ENCODE measurements at places on chromosomes 5 and 9.

DNA sequence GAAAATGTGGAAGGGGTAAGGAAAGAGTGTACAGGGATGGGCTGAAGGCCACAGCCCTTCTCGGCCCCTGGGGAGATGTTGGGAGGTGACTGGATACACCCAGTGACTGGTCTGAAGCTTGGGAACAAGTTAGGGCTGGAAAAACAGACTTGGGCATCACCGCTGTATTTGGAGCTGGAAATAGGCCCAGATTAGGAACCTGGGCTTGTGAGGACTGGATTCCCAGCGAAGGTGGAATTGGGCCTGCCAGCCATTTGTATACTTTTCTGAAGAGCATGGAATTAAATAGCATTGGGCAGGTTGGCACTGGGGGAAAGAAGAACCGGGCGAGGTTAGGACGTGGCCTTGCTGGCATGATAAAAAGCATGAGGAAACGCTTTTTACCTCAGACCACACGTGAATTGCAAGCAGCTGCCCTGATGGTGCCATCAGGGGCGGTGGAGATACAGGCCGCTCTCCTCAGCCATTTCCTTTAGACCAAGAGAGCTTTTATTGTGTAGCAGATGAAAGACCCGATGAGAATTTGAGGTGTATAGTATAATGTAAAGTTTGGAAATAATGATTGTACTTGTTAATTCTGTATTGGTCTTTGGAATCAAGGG is 37.8 kb downstream of the OTULIN start:
- no peak for DNase-seq

DNA sequence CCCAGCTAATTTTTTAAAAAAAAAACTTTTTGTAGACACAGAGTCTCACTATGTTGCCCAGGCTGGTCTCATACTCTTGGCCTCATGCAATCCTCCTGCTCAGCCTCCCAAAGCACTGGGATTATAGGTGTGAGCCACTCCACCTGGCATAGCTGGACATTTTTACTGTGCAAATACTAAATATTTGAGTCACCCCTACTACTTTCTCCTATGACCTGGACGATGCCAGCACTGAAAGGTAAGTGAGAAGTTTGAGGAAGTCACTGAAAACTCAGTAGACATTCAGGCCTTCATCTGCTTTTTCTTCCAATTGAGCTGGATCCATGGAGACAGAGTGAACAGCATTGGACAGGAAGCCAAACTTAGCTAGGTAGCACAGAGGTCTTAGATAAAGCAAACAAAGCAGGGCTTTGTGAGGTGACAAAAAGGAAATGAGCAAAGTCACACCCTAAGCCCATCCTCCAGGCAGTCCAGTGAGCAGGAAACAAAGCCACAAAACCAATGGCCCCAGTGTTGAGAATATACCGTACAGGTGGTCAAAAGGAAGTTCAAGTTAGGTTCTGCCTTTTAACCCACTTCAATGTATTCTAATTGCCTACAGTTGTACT is 192.6 kb upstream of the RASA1 start:
- DNase-seq = no peak

DNA sequence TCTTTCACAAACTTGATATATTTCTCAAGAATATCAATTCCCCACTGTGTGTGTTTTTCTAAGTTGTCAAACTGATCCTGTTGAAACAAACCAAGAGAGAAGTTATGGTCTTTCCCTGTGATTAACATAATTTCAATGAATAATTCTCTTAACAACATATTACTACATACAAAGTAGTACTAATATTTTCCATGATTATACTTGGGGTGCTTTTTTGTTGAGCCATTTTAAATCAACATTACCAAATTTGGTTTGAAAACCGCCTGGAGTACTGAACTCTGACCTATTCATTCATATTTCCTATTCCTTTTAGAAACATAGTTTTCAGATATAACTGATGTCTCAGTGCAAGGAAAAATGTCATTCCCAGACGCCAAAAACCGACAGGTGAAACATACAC is 48.1 kb downstream of the FNBP1 start:
- no peak for DNase-seq

DNA sequence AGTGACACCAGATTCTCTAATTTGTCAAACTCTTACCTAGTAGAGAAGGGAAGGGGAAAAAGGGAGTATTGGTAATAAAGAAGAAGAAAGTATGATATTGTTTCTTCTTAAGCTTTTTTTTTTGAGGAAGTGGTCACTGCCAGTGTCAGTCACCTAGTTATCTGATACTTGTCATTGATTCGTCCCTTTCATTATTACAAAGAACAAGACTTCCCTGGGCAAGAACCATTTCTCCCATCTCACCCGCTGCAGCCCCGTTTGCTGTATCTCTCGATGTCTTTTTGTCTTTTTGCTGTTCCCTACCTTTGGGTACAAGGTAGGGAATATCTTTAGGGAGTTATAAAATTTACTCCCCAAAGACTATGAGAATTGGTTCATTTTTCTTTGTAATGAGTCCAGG is 249.0 kb downstream of the ARHGAP26 start:
- DNase-seq = no peak

GRCh38 chr5:120314191-120314590 is 149.9 kb upstream of the PRR16 start:
- DNase-seq = no peak

DNA sequence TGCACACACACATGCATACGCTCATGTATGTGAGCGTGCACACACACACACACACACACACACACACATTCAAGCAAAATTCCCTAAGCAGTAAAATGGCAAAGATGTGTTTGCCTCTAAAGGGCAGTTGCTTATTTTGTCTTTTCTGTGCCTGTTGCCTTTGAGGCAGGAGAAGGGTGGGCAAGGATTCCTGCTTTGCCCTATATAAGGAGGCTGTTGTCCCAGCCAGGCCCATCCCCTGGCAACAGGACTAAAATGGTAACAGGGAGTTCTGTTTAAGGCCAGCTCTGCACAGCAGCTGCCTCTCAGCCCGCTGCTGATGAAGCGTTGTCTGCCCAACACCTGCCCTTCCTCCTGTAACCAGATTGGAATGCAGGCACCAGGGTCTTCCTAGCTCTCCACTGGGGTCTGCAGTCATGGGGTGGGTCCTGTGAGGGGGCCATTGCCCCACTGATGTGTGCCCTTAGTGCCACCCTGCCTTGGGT is 64.4 kb downstream of the PPARGC1B start:
- no peak for DNase-seq

DNA sequence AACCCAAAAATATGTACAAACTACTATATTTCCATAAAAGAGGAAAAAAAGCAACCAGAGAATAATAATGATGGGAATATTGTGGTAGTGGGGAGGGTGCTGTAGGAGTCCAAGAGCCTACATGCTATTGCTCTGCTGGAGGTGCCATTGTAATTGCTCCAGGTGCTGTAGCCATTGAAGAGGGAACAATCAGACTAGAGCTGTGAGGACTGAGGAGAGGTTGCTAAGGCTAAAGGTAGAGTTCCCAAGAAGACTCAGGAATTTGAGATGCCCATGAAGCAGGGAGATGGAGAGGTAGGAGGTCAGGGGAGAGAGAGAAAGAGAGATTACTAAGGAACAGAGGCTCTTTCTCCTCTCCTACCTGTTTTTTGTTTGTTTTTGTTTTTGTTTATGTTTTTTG is 394.0 kb downstream of the DMRTA1 start:
- DNase-seq = no peak

DNA sequence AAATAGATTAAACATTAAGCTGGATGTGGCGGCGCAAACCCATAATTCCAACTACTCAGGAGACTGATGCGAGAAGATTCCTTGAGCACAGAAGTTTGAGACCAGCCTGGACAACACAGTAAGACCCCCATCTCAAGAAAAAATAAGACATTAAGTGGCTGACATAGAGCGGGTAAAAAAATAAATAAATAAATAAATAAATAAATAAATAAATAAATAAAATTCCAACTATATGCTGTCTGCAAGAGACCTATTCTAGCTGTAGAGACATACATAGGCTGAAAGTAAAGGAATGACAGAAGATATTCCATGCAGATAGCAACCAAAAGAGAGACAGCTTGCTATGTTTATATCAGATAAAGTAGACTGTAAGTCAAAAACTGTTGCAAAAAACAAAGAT is 17.4 kb upstream of the SH3TC2 start:
- DNase-seq = no peak

- DNase-seq = peak; percentile 10
Observed at GRCh38 chr5:154945695-154946301, 4.9 kb downstream of the MRPL22 start.

DNA sequence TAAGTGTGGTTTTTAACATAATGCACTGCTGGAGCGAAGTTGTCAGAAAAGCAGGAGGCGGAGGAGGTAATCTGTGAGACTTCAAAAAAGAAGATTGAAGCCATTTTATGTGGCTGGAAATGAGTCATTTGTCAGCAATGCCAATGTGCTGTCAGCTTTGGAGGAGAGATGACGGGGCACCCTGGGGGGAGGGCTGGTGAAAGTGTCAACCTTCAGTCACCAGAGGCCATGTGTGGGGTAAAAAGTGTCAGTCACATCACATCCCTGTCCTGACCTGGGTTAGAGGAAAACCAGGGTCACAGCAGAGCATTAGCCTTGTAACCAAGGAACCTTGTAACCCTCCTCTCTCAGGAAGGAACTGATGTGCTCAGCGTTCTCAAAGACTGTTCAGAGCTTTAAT is 59.1 kb downstream of the TLR4 start:
- DNase-seq = no peak

- no peak for DNase-seq
Observed at GRCh38 chr5:42301349-42301748, 121.9 kb upstream of the GHR start.

DNA sequence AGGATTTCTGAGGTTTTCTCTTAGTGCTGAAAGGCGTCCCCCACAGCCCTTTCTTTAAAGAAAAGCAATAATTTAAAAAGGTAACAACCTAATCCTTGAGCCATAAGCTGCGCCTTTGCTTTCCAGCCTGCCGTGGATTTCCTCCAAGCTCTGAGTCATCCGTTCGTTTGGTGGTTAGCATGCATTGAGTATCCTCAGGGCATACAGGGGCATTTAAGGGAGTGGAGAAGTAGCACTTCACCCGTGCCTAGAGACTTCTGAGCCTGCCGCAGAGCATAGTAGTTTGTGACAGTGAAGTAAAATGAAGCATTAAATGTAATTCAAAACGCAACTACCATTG is 892 bp upstream of the TNC start:
- DNase-seq = no peak

DNA sequence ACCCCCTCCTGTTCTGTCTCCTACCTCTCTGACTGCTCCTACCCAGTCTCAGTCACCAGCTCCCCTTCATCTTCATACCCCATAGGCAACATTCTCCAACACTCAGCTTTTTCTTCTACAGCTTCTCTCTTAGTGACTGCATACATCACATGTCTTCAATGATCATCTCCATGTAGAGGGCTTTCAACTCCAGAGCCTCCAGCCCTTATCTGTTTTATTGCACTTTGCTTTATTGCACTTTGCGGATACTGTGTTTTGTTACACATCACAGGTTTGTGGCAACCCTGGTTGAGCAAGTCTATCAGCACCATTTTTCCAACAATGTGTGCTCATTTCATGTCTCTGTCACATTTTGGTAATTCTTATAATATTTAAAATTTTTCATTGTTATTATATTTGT is 230.7 kb downstream of the DEPDC1B start:
- DNase-seq = no peak

- DNase-seq = no peak
Observed at GRCh38 chr9:106156465-106156864, 462.1 kb downstream of the TMEM38B start.

GRCh38 chr5:143101121-143101520 is 302.4 kb downstream of the NR3C1 start:
- no peak for DNase-seq

- DNase-seq = peak; percentile 44
Observed at GRCh38 chr9:5425006-5425628, 12.6 kb downstream of the PLGRKT start.

DNA sequence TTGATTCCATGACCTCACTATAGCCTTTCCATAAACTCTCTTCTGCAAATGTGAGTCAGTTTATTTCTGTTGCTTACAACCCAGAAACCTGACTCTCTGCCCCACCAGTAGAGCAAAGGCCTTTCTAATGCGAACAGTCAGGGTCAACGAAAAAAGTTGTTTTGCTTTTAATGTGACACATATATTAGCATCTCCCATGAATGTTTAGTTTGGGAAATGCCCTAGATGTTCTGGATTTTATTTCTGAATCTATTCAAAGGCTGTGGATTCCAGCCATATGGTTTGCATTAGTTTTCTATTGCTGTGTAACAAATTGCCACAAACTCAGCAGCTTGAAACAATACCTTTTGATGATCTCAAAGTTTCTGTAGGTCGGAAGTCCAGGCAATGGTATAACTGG is 193.5 kb downstream of the GNA14 start:
- no peak for DNase-seq

DNA sequence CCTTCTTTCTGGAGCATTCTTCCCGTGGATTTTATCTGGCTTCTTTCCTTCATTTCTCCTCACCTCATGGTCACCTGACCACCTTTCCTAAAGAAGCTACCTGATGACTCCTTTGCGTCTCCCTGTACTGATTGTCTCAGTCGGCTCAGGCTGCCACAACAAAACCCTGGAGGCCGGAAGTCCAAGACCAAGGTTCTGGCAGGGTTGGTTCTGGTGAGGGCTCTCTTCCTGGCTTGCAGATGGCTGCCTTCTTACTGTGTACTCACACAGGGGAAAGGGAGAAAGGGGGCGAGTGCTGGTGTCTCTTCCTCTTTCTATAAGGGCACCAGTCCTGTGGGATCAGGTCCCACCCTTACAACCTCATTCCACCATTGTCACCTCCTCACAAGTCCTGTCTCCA is 140.0 kb downstream of the SYK start:
- no peak for DNase-seq

DNA sequence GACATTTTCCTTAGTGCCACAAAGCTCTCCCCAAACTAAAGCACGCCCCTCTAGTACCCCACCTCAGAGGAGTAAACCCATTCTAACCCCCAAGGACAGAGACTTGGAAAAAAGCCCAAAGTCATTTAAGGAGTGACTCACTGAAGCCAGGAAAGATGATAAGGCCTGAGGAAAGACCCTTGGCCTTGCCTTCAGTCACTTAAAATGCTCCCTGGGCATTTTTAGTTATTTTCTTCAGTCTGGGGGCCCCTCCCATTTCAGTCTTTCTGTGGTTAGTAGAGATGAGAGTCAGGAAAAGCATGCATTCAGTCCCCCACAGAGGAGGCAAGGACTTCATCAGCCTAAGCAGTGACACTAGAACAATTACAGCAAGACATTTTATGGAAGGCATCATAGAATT is 13.7 kb upstream of the TLX3 start:
- no peak for DNase-seq

DNA sequence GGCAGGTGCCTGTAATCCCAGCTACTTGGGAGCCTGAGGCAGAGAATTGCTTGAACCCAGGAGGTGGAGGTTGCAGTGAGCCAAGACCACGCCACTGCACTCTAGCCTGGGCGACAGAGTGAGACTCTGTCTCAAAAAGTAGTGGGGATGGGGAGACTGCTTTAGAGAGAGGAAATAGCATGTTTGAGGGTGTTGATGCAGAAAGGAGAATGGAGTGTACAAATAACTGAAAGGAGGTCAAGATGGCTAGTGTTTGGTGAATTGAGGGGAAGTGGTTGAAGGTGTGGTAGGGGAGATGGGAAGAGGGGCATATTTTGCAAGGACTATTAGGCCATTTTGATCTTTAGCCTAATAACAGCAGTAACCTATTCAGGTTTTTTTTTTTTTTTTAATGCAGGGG is 18.2 kb downstream of the TENT2 start:
- no peak for DNase-seq

All from central memory CD4-positive, alpha-beta T cell (primary cell).